Hepatocyte (in vitro differentiated cells): ENCODE measurements at places on chromosomes 7 and 10. TPM values are rescaled to one million over a fixed set of nuclear protein-coding genes. Genes with fewer than 3 reads are reported as not detected.

GRCh38 chr7:47411281-47411869 is 170.5 kb downstream of the TNS3 start:
- no peak overlapping the region for H3K4me3 ChIP-seq
- H3K4me1 ChIP-seq, result peaks cover 3% of the 10 kb centered on the region

- DNase-seq, result no peak
- no peaks in the 10 kb centered on the region for H3K36me3 ChIP-seq
- H3K4me3 ChIP-seq, result no peak overlapping the region
- peaks cover 2% of the 10 kb centered on the region for H3K4me1 ChIP-seq
- H3K27ac ChIP-seq, result no peak overlapping the region
Measured at GRCh38 chr7:30244340-30244739, 40.1 kb upstream of the ZNRF2 start.

- DNase-seq, result no peak
- peak overlapping the region; percentile 50 for H3K27ac ChIP-seq
- H3K4me1 ChIP-seq, result peaks cover 6% of the 10 kb centered on the region
Measured at GRCh38 chr10:58608826-58609531, 96.3 kb downstream of the BICC1 start.

DNA sequence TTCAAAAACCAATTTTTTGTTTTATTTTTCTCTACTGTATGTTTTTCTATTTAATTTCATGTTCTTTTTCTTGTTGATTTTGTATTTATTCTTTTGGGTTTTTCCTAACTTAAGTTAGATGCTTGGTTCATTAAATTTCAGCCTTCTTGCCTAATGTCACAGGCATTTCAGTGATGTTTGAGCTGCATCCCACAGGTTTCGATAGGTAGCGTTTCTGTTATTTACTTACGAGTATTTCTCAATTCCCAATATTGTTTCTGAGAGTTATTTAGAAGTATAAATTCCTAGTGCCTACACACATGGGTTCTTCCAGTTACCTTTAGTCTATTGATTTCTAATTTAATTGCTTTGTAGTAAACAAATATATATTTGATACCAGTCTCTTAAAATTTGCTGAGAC is 18.2 kb downstream of the PROSER2 start:
- no peak overlapping the region for H3K4me3 ChIP-seq
- no peak for DNase-seq
- H3K36me3 ChIP-seq, result no peaks in the 10 kb centered on the region
- H3K27me3 ChIP-seq, result no peaks in the 10 kb centered on the region
- no peak overlapping the region for H3K27ac ChIP-seq

DNA sequence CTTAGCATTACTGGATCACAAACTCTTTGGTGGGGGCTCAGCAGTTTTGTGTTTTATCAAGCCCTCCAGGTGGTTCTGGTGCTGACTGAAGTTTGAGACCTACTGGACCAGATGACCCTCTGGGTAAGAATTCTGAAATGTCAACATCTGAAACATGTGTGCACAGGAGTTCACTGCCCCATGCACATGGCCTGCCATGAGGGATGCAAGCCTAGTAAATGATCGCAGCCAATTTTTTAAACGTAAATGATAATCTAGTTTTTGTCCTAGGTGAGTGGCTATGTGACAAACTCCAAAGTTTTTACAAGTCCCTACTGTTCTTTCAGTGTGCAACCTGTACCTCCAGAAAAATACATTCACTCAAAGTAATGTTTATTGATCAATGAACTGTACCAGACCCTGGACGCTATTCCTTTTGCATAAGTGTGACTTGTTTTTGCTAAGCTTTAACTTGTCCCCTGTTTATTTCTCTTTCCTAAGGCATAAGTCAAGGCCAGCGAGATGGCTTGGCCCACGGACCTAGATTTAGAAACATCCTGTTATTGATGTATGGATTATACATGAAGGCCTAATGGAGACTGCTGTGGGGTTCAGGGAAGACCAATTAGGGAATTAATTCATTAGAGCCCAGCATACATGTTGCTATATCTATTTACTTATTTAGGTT is 531.1 kb downstream of the LRMDA start:
- no peaks in the 10 kb centered on the region for H3K27me3 ChIP-seq
- no peaks in the 10 kb centered on the region for H3K4me1 ChIP-seq
- H3K27ac ChIP-seq, result no peak overlapping the region
- no peak for DNase-seq
- H3K4me3 ChIP-seq, result no peak overlapping the region

- H3K4me1 ChIP-seq, result peaks cover 6% of the 10 kb centered on the region
- H3K36me3 ChIP-seq, result no peaks in the 10 kb centered on the region
- DNase-seq, result no peak
- no peak overlapping the region for H3K4me3 ChIP-seq
Measured at GRCh38 chr10:70500812-70501301, 22.3 kb downstream of the PALD1 start.

Gene SPDYE8
- 0.07 TPM in 1 of 2 replicates, not detected in the other for total RNA-seq

Gene ZNF736
- not detected in 2 replicates for total RNA-seq
